ENCODE measurements at places on chromosomes 2 and 18.

DNA sequence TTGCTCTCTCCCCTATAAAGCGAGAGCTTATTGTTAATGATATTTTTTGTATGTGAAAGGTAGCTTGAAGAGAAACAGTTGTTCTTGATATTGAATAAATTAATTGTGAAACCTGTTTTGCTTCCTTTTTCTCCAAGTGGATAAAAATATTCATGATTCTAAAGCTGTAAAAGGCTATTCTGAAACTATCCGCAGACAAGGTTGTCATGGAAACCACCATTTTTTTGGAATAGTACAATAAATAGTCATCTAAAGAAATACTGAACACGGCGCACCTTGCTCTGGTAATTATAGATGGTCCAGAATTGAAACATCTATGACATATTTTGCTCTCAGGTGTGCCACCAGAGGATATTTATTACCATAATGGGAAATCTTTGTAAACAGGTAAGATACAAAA is 1103.0 kb upstream of the SLC39A10 start:
- no peak for DNase-seq

- no peak for DNase-seq
These were observed 604.2 kb upstream of the ZEB2 start for GRCh38 chr2:145124085-145124484.

GRCh38 chr2:29192526-29192925 is 77.3 kb downstream of the CLIP4 start:
- no peak for DNase-seq

- DNase-seq, result no peak
These were observed 4.7 kb downstream of the AGAP1 start for GRCh38 chr2:235498541-235498940.
